NCI-H82 (cell line): ENCODE measurements at places on chromosomes 2 and 18.
A peak's percentile ranks its signal among the peaks of the same experiment; 100 is the strongest.

DNA sequence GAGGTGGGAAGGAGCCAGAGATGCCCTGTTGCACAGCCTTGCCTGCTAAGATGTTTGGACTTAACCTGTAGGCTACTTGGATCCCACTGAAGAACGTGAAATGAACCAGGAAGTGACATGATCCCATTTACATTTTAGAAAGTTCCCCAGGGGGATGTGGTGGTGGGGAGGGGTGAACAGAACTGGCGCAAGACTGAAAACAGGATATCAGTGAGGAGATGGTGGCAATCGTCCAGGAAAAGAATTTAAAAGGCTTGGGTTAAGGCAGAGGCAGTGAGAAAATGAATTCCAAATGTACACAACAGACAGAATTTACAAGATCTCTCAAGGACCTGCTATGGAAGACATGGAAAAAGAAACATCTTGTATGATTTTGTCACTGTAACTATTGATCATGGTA, 42.3 kb downstream of the SULT1C2 start:
- DNase-seq: no peak

DNA sequence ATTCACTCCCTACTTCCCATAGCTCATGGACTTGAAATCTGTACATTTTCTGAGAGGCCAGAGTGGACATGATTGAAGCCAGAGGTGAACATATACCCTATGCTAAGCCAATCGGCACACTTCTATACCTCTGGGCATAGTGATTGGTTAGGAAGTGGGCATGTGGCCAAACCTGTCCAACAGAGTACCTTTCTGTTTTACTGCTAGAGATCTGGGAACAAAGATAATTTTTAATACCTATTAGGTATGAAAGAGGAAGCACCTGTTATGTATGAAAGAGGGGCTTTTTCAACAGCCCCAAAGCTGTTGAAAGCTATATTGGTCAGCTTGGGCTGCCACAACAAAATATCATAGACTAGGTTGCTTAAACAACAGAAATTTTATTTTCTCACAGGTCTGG, 27.7 kb downstream of the METTL8 start:
- DNase-seq: no peak

GRCh38 chr2:160541745-160542144, 48.1 kb upstream of the RBMS1 start:
- no peak for DNase-seq

DNA sequence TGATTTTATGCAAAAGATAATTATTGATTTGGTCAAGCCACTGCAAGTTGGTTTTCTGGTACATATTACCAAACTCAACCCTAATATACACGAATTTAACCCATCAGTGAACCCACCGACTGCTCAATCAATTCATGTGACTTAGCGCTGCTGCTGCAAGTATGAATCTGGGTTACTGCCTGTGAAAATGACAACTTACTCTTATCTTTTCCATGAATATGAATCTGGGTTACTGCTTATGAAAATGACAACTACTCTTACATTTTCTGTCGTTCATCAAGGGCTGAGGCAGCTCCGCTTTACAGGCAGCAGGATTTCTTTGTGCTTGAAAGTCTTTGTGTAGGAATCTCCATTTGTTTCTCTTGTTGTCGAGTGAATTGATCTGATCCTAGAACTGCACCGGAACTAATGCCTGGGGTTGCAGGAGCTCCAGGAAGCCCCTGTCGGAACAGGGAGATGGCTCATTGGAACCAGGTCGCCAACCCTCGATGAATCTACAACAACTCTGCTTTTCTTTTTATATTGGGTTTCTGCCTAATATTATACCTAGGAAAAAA, 22.1 kb upstream of the ALKAL2 start:
- no peak for DNase-seq

GRCh38 chr18:40307627-40308026, 1647.4 kb upstream of the PIK3C3 start:
- no peak for DNase-seq

DNA sequence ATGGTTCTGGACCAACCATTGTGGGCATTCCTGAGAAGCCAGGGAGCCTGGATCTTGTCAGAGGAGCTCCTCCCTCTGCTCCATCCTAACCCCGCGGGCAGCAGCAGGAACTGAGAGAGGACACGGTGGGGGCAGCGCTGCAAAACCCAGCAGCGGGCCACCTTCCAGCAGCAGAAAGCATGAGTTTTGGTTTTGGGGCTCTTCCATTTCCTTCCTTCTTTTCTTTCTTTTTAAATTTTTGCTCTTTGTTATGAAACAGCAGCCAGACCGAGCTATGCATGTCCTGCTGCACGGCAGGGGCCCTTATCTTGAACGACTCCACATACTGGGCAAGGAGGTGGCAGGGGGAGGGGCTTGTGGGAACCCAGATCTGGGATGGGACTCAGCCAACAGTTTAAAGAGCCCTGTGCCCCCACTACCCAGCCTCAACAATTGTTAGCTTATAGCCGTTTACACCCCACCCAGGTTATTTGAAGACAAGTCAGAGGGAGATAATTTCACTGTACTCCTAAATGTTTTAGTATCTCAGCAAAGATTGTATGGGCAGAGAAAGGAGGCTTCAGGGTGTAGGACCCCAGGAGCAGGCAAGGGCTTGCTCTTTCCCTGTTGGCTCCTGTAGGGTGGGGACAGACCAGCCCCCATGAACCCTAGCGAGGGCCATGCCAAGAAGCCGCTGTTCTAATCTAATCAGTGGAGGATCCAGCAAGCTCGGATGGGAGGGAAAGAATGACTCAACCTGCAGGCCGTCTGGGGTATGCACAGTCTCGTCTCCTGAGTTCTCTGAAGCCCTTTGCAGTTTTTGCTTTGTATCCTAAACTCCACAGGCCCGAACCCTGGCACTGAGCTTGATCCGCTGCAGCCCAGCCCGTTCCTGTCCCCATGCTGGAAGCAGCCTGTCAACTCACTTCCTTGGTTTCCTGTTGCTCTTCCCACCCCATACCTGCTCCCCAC, 75.3 kb downstream of the LRRFIP1 start:
- DNase-seq: peak; percentile 83

GRCh38 chr18:31998880-31999412, 19.7 kb upstream of the RNF125 start:
- DNase-seq: no peak

DNA sequence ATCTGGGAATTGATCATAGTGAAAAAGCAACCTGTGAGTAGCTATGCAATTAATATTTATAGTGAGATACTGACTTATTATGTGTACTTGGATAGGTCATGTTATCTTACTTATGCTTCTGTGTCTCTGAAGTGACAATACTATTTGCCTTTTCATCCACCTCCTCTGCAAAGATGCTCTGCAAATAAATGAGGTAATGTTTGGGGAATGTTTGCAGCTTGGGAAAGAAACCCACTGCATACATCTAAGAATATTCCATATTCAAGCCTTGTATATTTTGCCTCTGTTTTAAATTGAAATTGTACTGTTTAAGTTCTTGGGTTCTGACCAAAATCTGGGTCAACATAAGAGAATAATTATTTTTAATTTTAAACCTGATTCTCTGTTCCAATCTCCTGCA, 217.4 kb upstream of the DTNA start:
- no peak for DNase-seq

GRCh38 chr18:24535527-24536295, 75.3 kb downstream of the HRH4 start:
- DNase-seq: no peak

DNA sequence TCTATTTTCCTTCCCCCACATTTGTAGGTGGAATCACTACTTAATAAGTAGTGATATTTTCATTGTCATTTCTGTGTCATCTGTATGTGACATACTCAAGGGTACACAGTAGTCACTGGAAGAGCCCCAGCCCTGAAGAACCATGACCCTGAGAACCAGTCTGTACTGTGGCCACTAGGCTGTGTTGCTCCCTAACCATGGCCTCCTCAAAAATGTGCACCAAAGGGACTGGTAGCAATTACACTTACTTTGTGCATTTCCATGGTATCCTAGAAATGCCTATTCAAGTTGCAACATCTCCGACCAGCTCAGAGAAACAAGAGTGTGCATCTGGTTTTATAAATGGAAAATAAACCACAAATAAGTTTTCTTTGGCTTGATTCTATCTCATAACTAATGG, 155.1 kb downstream of the DOCK10 start:
- DNase-seq: no peak

DNA sequence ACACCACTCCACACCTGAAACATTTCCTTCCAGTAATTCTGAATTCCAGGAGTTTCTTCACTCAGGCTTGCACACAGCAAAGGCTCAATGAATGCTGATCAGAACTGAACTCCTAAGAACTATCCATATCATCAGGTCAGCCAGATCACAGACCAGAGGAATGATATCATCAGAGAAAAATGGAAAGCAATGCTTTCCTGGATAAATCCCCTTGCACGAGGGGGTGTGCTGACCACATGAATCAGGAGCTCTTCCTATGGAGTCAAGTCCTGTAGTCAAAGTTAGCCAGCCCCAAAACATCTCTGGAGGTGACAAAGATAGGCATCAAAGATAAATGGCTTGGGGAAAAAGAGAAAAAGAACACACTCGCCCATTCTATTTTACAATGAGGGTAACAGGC, 83.8 kb upstream of the ACVR2A start:
- no peak for DNase-seq

DNA sequence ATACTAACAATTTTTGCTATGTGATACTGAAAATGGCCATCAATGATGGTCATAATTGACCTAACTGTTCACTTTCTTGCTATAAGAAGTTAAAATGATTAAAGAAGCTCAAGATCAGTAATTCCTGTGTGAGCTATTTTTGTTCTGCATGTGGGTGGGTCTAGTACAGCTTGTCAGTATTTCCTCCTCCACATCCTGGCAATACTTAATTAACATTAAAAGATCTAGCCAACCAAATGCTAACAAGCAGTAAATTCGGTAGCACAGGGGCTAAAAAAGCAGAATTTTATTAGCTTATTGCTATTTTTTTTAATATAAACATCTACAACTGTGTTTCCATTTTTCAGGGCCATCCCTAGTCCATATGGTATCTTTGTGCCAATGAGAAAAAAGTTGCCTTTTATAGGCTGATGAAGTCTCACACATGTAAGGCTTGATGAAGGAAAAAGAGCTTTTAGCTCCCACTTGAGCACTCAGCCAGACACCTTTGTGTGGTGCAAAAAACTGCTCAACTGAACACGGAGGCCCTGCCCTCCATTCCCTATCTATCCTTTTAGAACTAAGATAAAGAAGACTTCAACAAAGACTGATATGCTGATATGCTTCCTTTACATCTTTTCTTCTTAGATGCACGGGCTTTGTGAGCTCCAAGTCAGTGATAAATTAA, 4.9 kb upstream of the PNO1 start:
- no peak for DNase-seq

DNA sequence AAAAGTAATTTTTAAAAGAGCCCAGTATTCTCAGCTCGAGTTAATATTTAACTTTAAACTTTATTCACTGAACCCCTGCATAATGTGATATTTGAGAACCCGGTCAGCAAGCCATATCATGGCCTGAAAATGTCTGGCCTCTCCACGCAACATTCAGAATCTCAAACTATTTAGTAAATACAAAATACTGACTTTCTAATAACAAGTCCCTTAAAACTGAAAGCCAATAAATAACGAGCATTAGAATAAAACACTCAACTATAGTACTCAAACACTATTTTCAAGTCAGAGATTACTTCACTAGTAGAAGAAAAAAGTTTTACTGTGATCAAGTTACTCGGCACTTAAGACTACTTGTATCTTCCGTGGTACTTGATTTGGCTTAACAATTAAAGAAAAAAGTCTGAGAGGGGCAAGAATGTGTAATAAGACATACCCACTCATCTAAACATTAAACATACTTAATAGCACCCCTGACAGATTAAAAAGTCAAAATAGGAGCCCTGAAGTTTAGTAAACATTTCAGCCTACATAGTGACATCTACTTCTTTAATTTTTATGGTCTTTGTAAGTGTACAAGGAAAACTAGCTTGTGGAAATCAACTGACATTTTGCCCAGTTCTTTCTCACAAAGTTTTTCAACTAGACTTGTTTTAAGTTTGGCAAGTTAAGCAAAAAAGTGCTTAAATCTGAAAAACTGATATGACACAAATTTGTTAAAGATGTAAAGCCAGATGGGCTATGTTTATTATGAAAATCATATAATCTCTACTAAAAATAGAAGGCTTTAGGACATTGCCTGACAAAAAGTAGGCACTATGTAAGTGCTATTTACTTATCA, 38.2 kb downstream of the RTN4 start:
- no peak for DNase-seq

GRCh38 chr2:12313445-12314126, 403.1 kb upstream of the TRIB2 start:
- no peak for DNase-seq

- no peak for DNase-seq
Observed at GRCh38 chr2:211144078-211144477, 587.7 kb downstream of the CPS1 start.

GRCh38 chr18:29012883-29013465, 836.0 kb upstream of the CDH2 start:
- peak; percentile 8 for DNase-seq

DNA sequence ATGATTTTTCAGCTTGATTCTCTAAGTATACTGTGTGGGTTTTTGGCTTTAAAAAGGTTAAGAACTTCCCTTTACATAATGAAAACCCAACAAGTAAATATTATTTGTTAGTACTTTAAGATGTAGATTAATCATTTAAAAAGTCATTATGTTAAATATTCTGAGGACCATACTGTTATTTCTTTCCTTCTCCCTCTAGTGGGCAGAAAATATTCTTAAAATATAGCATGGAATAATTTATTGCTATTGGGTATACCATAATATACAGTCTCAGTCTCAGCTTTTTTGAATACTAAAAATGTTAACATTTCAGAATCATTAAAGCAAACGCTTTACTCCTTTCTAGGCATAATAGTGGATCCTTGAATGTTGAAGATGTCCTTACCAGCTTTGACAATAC, 28.1 kb downstream of the CAMKMT start:
- no peak for DNase-seq

GRCh38 chr18:49368876-49369440, 91.5 kb downstream of the DYM start:
- DNase-seq: no peak

GRCh38 chr18:33755931-33756560, 178.0 kb downstream of the ASXL3 start:
- no peak for DNase-seq

GRCh38 chr2:156476850-156477206, 40.6 kb downstream of the GPD2 start:
- no peak for DNase-seq

DNA sequence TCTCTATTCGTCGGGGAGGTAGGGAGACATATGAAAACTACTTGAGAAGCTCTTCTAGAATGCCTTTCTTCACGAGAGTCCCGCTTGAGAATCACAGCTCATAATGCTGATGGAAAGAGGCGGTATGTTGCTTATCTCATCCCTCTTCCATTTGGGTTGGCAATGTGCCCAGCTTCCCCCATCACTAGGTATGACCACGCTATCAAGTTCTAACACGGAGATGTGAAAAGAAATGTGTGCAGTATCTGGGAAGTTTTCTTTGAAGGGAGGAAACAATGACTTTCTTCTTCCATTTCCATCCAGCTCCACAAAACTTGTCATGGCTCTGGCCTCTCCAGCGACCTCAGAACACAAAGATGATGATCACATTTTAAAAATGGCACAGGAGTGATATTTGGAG, 742.4 kb downstream of the DCDC2C start:
- no peak for DNase-seq

DNA sequence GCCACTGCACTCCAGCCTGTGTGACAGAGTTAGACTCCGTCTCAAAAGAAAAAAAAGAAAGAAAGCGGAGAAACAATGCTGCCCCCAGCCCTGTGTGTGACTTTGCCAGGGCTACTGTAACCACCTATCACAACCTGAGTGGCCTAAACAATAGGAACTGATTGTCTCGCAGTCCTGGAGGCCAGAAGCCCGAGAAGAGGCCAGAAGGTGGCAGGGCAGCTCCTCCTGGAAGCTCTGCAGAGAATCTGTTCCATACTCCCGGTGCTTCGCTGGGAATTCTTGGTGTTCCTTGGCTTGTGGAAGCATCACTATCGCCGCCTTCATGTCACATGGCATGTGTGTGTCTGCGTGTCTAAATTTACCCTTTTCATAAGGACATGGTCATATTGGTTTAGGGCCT, 14.4 kb upstream of the RAB17 start:
- DNase-seq: peak; percentile 56
